ENCODE measurements at places on chromosomes 12 and 14.

GRCh38 chr14:89137526-89138163 is 279.4 kb downstream of the FOXN3 start:
- DNase-seq = peak; percentile 92

GRCh38 chr14:104212206-104213095 is 74.1 kb downstream of the KIF26A start:
- DNase-seq = no peak

- DNase-seq = no peak
Observed at GRCh38 chr14:20820063-20820904, 17.6 kb upstream of the RNASE1 start.

DNA sequence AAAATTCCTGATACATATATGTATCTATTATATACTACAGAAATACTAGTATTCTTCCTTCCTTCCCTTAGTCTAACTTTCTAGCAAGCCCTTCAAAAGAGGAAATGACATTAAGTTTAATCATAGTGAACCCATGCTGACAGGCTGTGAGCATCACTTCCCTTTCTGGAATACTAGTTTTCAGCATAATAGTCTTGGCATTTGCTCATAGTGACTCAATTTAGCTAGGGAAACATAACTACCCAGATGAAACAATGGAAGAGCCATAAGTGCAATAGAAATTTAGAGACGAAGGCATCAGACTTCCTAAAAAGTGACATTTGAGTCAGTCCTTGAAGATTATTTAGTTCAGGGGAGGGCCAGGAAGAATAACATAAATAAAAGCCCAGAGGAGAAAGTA is 184.5 kb upstream of the CRY1 start:
- DNase-seq = no peak

- DNase-seq = no peak
Observed at GRCh38 chr14:100683578-100683977, 43.1 kb upstream of the DLK1 start.

DNA sequence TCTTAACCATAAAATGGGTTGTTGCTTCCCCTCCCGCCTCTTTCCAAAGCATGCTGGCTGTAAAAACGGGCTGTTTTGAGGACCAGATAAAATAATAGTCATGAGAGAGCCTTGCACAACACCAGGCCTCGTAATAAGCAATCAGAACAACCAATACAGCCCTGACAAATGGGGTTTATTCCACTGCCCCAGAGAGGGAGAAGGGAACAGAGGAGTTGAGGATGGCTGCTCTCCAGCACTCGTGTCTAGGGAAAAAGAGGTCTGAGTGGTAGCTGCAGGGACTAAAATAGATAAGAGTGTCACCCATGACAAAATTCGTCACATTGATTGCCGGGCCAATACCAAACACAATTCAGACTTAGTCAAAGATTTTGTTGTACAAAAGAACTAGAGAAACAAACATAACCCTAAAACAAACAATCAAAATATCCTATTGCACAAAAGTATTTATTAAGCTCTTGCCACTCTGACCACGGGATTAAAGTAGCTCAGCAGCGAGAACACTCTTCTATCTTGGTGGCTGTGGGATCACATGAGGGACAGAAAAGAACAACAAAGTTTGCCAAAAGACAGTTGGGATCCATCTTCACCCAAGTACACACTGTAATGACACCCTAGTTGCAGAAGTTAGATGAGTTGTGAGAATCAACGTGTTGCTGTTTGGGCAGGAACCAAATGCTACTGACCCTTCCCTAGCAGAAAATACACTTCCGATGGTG is 188.0 kb downstream of the FOXN3 start:
- no peak for DNase-seq

DNA sequence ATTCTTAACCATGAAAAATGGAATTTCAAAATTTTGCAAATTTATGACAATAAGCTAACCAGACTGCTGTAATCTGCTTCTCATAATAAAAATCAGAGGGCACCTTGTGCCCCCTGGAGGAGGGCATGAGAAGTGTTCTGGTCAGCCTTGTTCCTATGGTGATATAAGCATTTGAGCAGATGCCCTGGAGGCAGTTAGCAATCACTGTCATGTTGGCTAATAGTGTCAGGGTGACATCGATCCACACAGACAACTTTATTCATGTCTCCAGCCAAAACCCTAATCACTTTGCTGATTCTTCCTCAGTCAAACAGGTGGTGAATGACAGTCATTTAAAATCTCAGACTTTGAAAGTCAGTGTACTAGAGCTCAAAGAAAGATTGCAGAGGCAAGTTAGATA is 943.0 kb downstream of the GALC start:
- DNase-seq = peak; percentile 22

GRCh38 chr14:87286191-87286590 is 706.8 kb downstream of the GALC start:
- no peak for DNase-seq

GRCh38 chr14:50943261-50943942 is 881 bp downstream of the PYGL start:
- peak; percentile 45 for DNase-seq

GRCh38 chr14:63662776-63663175 is 21.1 kb upstream of the WDR89 start:
- DNase-seq = no peak

- DNase-seq = no peak
Observed at GRCh38 chr12:43762596-43762995, 3.8 kb downstream of the IRAK4 start.

GRCh38 chr14:89262041-89262440 is 155.0 kb downstream of the FOXN3 start:
- no peak for DNase-seq
